Heart left ventricle (tissue), 16 donors: ENCODE measurements at places on chromosomes 3 and 15. TPM values are rescaled to one million over a fixed set of nuclear protein-coding genes. Genes with fewer than 3 reads are reported as not detected.
A peak's percentile ranks its signal among the peaks of the same experiment; 100 is the strongest.

DNA sequence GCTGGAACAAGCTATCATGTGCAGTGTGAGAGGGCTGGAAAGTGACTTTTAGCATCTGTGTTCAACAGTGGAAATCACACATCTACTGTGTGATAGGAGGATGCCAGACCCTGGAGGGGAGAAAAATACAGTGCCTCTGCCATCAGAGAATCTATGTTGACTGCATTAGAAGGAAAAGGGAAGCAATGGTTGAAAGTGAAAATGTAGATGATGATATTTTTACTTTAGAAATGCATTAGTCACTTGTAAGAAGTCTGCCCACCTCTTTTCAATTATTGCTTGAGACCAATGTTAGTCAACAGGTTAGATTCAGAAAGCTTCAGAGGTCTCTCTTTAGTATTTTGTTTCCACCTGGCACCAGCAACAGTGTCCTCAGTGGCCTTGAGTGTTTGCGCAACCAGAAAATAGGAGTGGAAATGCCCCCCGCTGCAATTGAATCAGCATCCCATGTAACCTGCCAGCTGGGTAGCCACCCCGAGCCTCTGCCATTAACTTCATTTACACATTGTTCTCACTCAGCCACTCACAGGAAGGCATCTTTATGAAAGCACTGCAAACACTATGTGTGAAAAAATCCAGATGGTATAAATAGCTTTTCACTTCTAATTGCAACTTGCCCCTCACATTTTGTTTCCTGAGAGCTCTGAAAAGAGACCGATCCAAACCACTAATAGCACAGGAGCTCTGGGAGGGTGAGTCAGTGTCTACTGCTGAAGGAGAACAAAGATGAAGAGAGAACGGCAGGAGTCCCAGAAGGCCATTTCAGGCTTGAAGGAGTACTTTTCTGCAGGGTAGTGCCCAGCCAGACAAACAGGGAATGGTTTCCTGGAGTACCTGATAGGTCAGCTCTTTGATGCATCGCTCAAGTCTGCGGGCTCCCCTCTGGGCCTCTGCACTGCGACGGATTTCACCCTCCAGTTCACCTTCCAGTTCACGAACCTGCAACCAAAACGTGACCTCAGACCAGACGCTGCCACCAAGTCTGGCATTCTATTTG, 92.1 kb downstream of the HHLA2 start:
- H3K4me3 ChIP-seq, result no peak overlapping the region
- no peaks in the 10 kb centered on the region for H3K4me1 ChIP-seq
- no peak for DNase-seq
- H3K27ac ChIP-seq, result no peak overlapping the region

GRCh38 chr3:14241716-14242115, 63.1 kb downstream of the LSM3 start:
- H3K36me3 ChIP-seq, result no peaks in the 10 kb centered on the region
- peaks cover 3% of the 10 kb centered on the region for H3K27me3 ChIP-seq
- H3K4me3 ChIP-seq, result no peak overlapping the region
- DNase-seq, result no peak
- H3K27ac ChIP-seq, result no peak overlapping the region
- H3K4me1 ChIP-seq, result peaks cover 5% of the 10 kb centered on the region

DNA sequence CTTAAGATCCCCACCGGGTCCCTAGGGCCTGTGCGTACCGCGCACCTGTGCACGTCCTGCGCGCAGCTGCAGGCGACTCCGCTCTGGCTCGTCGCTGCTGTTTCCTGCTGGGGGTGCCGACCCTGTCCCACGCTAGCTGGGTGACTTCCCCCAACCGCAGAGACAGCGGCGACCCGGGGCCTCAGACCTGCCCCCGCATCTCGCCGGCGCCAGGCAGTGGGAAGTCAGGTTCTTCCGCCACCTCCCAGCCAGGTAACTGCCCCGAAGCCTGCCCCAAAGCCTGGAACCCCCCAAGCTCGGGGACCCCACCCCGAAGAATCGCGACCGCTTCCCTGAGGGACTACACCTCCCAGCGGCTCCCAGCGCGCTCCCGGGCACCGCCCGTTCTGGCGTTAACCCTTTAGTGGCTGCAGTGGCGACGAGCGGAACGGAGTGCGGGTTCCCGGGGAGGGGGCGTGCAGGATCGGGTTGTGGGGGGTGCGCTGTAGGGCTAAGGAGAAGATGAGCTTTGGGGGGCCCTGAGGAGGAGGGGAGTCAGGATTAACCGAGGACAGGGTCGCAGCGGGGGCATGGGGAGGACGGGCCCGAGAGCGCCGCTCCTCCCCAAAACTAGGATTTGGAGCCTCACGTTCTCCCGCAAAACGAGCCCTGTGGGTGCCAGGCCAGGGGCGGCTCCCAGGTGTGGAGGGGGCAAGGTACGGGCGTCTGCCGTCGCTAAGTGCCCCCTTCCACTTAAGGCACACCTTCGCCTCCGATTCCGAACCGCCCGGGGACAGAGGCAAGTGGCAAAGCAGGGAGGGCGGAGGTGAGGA, 589 bp downstream of the NEIL1 start:
- DNase-seq, result peak; percentile 84
- H3K36me3 ChIP-seq, result no peaks in the 10 kb centered on the region
- H3K4me3 ChIP-seq, result peak overlapping the region; percentile 98
- no peaks in the 10 kb centered on the region for H3K27me3 ChIP-seq
- peaks cover 6% of the 10 kb centered on the region for H3K4me1 ChIP-seq
- peak overlapping the region; percentile 54 for H3K27ac ChIP-seq

- no peaks in the 10 kb centered on the region for H3K36me3 ChIP-seq
- H3K27me3 ChIP-seq, result no peaks in the 10 kb centered on the region
Measured at GRCh38 chr3:53159156-53160060, 1.6 kb upstream of the PRKCD start.

GRCh38 chr15:83289160-83289559, 4.7 kb upstream of the BNC1 start:
- DNase-seq, result no peak
- no peak overlapping the region for H3K27ac ChIP-seq
- H3K36me3 ChIP-seq, result no peaks in the 10 kb centered on the region
- no peak overlapping the region for H3K4me3 ChIP-seq
- peaks cover under 1% of the 10 kb centered on the region for H3K4me1 ChIP-seq
- peaks cover 37% of the 10 kb centered on the region for H3K27me3 ChIP-seq

- no peaks in the 10 kb centered on the region for H3K27me3 ChIP-seq
- H3K4me3 ChIP-seq, result no peak overlapping the region
- H3K27ac ChIP-seq, result no peak overlapping the region
- H3K4me1 ChIP-seq, result no peaks in the 10 kb centered on the region
- no peaks in the 10 kb centered on the region for H3K36me3 ChIP-seq
Measured at GRCh38 chr15:98085003-98085639, 124.6 kb downstream of the ARRDC4 start.

- no peaks in the 10 kb centered on the region for H3K27me3 ChIP-seq
- peak; percentile 75 for DNase-seq
- peak overlapping the region; percentile 46 for H3K27ac ChIP-seq
- H3K4me3 ChIP-seq, result no peak overlapping the region
- no peaks in the 10 kb centered on the region for H3K4me1 ChIP-seq
Measured at GRCh38 chr3:195110647-195111318, 160.2 kb downstream of the XXYLT1 start.

DNA sequence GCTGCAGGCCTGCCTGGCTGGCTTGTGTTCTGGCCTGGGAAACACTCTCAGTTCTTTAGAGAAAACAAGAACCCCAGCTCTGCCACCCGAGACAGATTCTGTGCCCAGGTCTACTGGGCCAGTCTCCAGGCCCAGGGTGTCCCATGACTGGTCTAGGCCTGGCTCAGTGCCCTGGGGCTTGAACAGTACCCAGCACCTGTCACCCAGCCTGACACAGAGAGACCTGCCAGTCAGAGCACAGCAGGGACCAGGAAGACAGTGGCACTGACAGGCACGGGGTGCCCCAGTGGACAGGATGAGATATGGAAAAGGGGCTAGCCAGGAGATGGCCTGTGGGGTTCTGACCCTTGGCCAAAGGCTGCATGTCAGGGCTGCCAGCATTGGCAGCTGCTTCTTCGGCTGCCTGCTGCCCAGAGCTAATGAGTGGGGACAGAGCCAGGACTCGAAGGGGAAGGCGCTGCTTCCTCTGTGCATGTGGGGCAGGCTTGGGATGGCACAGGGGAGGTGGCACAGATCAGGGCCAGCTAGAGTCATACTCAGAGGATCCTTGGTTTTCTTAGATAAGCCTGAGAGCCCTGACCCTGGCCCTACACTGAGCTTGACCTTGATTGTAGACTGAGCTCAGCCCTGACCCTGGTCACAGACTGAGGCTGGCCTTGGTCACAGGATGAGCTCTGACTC, 15.1 kb downstream of the CCDC33 start:
- peak; percentile 83 for DNase-seq
- H3K27ac ChIP-seq, result peak overlapping the region; percentile 54
- no peaks in the 10 kb centered on the region for H3K36me3 ChIP-seq
- no peaks in the 10 kb centered on the region for H3K27me3 ChIP-seq
- H3K4me1 ChIP-seq, result no peaks in the 10 kb centered on the region
- H3K4me3 ChIP-seq, result no peak overlapping the region

GRCh38 chr15:37978231-37978630, 43.8 kb downstream of the TMCO5A start:
- H3K27ac ChIP-seq, result no peak overlapping the region
- no peaks in the 10 kb centered on the region for H3K4me1 ChIP-seq
- no peak overlapping the region for H3K4me3 ChIP-seq
- DNase-seq, result no peak
- H3K27me3 ChIP-seq, result no peaks in the 10 kb centered on the region
- H3K36me3 ChIP-seq, result no peaks in the 10 kb centered on the region

DNA sequence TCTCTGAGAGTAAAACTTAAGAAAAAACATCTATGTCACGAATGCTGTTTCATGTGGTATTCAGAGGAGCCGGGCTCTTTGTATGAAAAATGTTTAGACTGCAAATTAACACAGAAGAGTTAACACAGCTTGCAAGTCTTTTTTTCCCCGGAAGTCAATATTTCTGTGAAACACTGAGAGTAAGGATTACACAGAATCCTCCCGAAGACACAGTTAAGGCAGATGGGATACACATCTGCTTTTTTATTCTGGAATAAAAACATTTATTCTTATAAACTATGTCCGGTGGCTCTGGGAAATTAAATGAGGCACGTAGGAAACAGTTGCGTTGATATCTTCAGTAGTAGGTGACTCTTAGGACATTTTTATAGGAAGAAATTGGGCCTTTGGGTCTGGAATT, 180.6 kb downstream of the PTPRG start:
- peaks cover 5% of the 10 kb centered on the region for H3K4me1 ChIP-seq
- no peak overlapping the region for H3K4me3 ChIP-seq
- no peak overlapping the region for H3K27ac ChIP-seq
- H3K27me3 ChIP-seq, result no peaks in the 10 kb centered on the region
- DNase-seq, result no peak

DNA sequence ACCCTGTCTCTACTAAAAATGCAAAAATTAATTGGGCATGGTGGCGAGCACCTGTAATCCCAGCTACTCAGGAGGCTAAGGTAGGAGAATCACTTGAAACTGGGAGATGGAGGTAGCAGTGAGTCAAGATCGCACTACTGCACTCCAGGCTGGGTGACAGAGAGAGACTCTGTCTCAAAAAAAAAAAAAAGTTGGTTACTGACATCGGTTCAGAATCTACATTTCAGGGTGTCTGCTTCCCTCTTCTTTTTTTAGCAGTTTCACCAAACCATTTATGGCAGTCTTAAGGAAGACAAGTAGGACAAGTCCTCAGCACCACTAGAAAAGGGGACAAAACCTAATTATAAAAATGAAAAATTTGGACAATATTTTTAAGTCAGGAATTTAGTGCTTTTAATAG, 3.3 kb upstream of the USP4 start:
- no peak overlapping the region for H3K4me3 ChIP-seq
- DNase-seq, result no peak
- H3K27ac ChIP-seq, result peak overlapping the region; percentile 11
- no peaks in the 10 kb centered on the region for H3K36me3 ChIP-seq
- H3K27me3 ChIP-seq, result no peaks in the 10 kb centered on the region
- H3K4me1 ChIP-seq, result peaks cover 26% of the 10 kb centered on the region

DNA sequence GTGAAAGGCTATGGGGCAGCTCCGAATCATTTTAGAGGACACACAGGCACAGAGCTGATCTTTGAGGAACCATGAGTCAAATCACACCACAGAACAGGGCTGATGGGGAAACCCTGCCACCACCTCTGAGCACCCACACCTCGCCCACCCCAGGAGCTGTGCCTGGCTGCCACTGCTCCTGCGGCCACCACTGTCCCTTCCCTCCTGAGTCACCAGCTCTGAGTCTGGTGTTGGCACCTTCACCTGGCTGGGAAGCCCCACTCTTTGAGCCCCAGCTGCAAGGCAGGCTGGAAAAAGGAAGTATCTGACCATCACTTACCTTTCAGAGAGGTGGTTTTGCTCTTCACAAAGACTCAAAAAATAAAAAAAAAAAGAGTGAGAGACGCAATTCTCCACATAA, 63.6 kb upstream of the MEF2A start:
- H3K27ac ChIP-seq, result no peak overlapping the region
- H3K27me3 ChIP-seq, result no peaks in the 10 kb centered on the region
- no peaks in the 10 kb centered on the region for H3K36me3 ChIP-seq

- no peak overlapping the region for H3K4me3 ChIP-seq
- H3K36me3 ChIP-seq, result no peaks in the 10 kb centered on the region
- no peaks in the 10 kb centered on the region for H3K27me3 ChIP-seq
- DNase-seq, result no peak
- H3K4me1 ChIP-seq, result no peaks in the 10 kb centered on the region
- H3K27ac ChIP-seq, result no peak overlapping the region
Measured at GRCh38 chr3:77786216-77786615, 746.3 kb downstream of the ROBO2 start.

GRCh38 chr15:25811481-25811906, 51.6 kb downstream of the ATP10A start:
- H3K4me1 ChIP-seq, result no peaks in the 10 kb centered on the region
- DNase-seq, result no peak
- H3K27ac ChIP-seq, result no peak overlapping the region
- no peaks in the 10 kb centered on the region for H3K27me3 ChIP-seq

LIPC gene
- total RNA-seq, result not detected

PRR20G gene
- not detected for total RNA-seq

ITIH3 gene
- total RNA-seq, result 0.77 TPM

OIP5 gene
- total RNA-seq, result 0.44 TPM

DZIP3 gene
- total RNA-seq, result 24.9 TPM

THSD4 gene
- 73.2 TPM for total RNA-seq

OR5H6 gene
- total RNA-seq, result not detected

FBN1 gene
- total RNA-seq, result 24.9 TPM
